Caki2 (cell line): ENCODE measurements at places on chromosomes 13 and 19. TPM values are rescaled to one million over a fixed set of nuclear protein-coding genes. Genes with fewer than 3 reads are reported as not detected.

CIC gene
- 13.6 and 27.5 TPM in 2 replicates for total RNA-seq

GRCh38 chr19:43842007-43842406 is 14.9 kb downstream of the ZNF283 start:
- DNase-seq: no peak

GRCh38 chr13:50678464-50679162 is 164.9 kb downstream of the DLEU7 start:
- no peak for DNase-seq

GRCh38 chr19:53537521-53538377 is at the start of gene ZNF331:
Gene ZNF331, plus strand, starts transcription at chr19:53538145. Its CDS starts 31,232 bp downstream, at chr19:53569377.
- peak; percentile 82 for DNase-seq

GRCh38 chr19:46530636-46531035 is 35.0 kb upstream of the PNMA8B start:
- DNase-seq: peak; percentile 57

DNA sequence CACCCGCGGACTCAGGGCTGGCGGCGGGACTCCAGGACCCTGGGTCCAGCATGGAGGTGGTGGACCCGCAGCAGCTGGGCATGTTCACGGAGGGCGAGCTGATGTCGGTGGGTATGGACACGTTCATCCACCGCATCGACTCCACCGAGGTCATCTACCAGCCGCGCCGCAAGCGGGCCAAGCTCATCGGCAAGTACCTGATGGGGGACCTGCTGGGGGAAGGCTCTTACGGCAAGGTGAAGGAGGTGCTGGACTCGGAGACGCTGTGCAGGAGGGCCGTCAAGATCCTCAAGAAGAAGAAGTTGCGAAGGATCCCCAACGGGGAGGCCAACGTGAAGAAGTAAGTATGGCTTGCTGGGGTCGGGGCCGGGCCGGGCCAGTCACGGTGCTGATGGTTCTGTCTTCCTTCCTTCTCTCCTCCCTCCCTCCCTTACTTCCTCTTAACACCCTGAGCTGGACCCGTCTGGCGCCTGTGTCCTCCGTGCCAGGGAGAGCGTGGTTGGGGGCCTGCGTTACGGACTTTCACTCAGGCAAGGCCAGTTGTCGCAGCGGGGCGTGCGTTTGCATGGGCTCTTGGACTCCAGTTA is 1.4 kb downstream of the STK11 start:
- no peak for DNase-seq

DNA sequence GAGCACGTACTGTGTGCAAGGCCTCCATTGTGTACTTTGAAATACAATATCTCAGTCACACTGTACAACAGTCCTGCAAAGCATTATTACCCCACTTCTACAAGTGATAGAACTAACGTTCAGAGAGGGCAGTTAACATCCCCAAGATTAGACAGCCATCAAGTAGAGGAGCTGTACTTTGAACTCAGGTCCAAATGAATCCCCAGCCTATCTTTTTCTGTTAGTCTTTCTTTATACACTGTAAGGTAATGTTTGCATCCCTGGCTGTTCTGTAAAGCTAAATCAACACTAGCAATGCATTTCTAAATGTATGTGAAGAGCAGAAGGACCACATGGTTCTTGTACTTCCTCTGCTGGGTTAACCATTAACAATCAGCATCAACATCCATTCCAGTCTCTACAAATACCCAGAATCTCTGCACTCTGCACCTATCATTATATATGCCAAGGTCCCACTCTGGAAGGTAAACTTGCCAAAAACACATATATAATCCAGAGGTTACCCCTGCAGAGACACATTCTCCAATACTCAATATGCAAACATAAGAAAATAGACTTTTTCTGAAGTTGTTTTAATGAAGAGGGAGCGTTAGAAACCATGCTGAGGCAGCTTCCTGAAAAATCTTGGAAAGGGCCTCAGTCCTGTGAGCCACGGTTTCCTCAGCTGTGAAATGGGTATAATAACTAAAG is 182.3 kb downstream of the MZT1 start:
- DNase-seq: no peak

GRCh38 chr13:73158851-73159250 is 100.0 kb downstream of the KLF5 start:
- peak; percentile 26 for DNase-seq

DNA sequence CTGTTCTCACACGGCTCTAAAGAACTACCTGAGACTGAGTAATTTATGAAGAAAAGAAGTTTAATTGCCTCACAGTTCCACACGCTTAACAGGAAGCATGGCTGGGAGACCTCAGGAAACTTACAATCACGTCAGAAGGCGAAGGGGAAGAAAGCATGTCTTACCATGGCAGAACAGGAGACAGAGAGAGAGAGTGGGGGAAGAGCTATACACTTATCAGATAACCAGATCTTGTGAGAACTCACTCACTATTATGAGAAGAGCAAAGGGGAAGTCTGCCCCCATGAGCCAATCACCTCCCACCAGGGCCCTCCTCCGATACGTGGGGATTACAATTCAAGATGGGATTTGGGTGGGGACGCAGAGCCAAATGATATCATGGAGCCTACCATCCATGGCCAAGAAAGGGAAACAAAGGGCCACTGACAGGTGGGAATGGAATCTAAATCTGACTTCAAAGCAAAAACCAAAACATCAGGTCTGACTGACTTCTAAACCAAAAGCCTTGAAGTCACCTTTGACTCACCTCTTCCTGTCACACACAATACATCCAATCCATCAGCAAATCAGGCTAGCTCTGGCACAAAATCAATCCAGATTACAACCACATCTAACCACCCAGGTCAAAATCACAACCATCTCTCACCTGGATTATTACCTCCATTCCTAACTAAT is 189.7 kb downstream of the ENOX1 start:
- DNase-seq: no peak

GRCh38 chr13:113140677-113141600 is 17.5 kb upstream of the PROZ start:
- no peak for DNase-seq

GRCh38 chr13:28037399-28037798 is 48.9 kb upstream of the URAD start:
- DNase-seq: no peak

ACP7 gene
- total RNA-seq: not detected in 2 replicates

DNA sequence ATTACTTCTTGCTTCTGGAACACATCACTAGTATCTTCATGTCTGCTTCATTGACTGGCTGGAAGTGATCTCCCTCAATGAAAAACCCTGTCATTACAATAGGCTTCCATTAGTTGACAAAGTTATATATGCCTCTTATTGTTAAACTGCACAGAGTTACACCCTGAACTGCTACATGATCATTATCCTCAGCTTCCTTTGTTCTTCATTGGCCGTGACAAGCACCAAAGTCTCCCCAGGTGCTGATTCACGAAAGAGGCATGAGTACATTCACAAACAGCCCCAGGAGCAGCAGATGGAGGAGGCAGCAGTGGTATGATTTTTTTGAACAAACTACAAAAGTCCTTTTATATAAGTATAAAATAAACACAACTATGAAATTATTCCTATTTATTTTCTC is 51.4 kb downstream of the VWA8 start:
- no peak for DNase-seq

DNA sequence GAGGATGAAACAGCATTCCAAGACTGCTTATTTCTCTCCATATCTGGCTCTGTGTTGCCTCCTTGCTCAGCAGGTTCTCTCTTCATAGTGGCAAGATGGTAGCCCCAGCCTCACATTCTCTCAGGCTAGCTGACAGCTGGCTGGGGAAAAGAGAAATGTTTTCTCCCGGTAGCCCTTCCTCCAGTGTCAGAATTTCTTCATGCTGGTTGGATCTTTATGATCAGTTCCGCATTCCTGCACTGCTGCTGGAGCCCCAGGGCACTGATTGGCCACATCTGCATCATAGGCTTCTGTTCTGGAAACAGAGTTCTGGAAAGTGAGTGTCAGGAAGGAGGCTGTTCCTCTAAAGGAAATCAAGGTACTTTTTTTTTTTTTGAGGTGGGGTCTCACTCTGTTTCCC is 24.6 kb downstream of the POP4 start:
- no peak for DNase-seq

- peak; percentile 59 for DNase-seq
These were observed 814.2 kb upstream of the SLITRK5 start for GRCh38 chr13:86856991-86857390.

CGB3 gene
- total RNA-seq: not detected in 2 replicates
